GM18507 (cell line): ENCODE measurements at places on chromosomes 1 and 21.

DNA sequence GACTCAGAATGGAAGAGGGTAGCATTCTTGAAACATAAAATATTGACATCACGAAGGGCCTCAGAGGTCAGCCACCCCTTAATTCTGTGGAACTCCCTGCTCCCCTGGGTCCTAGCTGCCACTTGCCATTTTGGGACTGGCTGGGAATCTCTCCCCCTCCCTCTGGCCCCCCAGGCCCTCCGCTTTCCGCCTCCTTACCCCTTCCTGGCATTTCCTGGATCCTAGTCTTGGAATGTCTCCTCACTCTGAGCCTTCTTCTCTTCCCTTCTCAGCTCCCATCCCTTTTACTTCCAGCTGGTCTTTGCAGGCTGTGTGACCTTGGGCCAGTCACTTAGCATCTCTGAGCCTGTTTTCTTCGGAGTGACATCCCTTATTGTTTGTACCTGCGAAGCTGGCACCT is 4.5 kb downstream of the PADI1 start:
- DNase-seq: no peak

- no peak for DNase-seq
Observed at GRCh38 chr1:219081943-219082925, 91.4 kb upstream of the LYPLAL1 start.

GRCh38 chr1:77253211-77253610 is 28.6 kb upstream of the AK5 start:
- no peak for DNase-seq

GRCh38 chr1:9892563-9893528 is 17.2 kb downstream of the CTNNBIP1 start:
- no peak for DNase-seq
